ENCODE measurements at places on chromosomes 16 and 17. TPM values are rescaled to one million over a fixed set of nuclear protein-coding genes. Genes with fewer than 3 reads are reported as not detected.

Gene EFNB3
- total RNA-seq = 0.11 TPM

GRCh38 chr17:77071925-77072490 is 68.8 kb upstream of the SEC14L1 start:
- DNase-seq = no peak

- DNase-seq = peak; percentile 50
Observed at GRCh38 chr16:87323727-87324410, 6.7 kb upstream of the C16orf95 start.

Gene CCDC144A
- 1.5 TPM for total RNA-seq
